ENCODE measurements at places on chromosomes 6 and 20.

DNA sequence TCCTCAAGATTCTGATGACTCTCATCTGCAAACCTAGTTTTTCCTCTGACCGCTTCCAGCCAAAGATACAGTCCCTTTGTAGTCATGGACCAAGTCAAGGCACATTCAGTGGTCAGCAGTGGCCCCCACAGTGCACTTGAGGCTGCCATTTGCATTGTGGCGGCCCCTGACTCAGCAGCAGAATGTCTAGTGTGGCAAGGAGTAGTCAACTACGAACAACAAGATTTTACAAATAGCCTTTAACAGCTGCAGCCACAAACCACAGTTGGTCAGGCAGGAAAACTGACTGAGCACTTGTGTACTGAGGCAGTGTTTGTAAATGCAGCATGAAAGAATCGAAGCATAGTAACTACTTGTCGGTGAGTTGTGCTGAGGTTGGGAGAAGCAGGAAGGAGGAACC is 49.6 kb downstream of the SLC2A12 start:
- peak; percentile 8 for DNase-seq

DNA sequence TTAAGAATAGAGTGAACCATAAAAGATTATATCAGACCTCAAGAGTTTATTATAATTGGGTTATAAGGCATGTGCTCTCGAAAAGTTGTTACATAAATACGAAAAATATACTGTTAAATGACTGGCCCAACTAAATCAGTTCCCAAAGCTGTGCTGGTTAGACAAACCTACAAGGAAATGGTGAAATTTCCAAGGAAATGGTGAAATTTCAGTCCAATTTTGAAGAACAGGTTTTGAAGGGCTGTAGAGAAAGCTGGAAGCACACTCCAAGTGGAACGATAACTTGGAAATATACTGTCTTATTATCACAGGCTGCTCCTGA is 400 bp upstream of the TRMT11 start:
- no peak for DNase-seq

DNA sequence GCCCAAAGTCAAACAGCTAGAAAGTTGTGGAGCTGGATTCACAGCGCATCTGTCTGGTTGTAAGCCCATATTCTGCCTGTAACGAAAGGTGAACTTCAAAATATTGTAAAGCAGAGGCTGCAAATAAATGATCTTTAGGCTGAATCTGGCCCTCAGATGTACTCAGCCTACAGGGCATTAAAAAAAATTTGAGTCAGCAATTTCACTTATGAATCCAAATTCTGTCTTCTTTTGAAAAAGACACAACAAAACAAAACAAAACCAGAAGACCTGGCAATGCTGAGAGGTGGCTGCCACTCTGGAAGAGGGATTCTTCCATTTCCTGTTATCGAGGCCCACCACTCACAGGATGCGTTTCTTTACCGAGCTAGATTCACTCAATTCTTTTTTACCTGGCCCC is 7.1 kb downstream of the LAMA4 start:
- no peak for DNase-seq

DNA sequence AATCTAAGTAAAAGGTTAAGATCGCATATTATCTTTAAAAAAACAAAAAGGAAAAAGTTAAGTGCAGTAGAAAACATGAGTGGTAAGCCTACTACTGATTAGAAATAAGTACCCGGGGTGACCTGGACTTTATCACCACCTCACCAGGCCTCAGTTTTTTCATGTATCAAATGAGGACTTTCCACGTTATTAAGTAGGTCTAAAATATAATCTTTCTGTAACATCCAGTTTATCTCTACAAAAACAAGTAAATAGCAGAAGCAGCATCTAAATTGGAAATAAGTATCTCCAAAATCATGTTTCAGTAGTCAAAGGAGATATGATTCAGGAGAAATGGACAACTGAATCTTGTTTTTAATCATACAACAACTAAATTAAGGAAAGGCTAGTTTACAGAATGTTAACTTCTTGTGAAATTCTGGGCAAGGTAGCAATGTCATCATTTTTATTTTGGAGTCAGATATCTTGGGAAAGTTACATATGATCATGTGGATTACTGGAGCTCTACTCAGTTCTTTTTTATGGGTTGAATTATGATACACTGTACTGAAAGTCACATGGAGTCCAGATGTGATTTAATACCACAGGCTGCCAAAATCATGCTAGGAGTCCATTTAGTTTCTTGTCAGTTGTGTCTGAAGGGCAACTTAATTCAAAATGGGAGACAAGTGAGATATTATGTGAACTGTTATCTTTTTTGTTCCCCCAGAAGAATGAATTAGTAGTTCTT is 114.7 kb upstream of the PRL start:
- DNase-seq: no peak

DNA sequence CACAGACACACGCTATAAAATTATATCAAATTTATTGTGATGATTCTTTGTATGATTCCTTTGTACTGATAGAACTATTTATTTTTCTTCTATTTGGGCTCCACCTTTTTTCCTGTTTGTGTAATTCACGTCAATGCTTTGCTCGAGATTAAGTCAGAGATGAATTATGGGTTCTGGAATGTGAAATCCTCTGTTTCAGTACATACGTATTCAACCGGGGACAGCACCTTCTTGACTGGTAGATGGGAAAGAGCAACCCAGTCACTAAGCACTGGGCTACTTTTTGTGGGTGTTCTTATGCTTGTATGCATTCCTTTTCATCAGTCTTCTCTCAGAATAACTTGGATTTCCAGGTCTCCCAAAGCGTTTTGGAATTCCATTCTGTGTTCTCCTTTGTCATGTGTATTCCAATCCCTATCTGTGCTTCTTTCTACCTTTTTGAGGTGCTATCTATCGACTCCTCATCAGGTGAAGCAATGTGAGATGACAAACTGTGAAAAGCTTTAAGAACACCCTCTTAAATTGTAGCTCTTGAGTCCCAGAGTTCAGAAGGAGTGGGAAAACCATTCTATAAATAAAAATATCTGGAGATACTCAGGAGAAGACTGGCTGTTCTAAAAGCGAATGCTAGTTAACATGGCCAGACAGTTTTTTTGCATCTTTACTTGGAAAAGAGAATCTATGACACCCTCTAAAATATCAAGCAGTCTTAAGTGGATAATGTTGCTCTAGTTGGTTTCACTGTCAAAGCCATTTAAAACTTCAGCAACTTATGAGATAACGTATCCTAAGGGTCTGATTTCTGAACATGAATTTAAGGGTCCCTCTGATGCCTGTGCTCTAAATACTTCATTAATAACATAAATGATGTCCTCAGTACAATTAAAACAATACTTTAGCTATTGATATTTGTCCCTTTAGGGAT is 197.7 kb upstream of the PREP start:
- no peak for DNase-seq

DNA sequence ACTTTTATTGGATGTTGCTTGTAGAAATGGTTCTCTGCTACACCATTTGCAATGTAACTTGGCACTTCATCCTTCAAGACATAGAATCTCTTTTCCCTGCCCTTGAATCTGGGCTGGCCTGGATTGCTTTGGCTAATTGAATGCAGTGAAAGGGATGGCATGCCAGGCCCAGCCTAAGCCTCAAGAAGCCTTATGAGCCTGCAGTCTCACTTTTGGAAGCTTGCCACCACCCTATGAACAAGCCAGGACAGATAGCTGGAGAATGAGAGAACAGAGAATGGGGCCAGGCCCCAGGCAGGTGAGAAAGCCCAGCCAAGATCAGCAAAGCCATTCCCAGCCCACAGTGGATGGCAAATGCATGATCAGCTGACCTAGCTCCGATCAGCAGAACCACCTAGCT is 350.7 kb upstream of the RNF24 start:
- no peak for DNase-seq

GRCh38 chr6:49826743-49827406 is 39.5 kb downstream of the CRISP1 start:
- no peak for DNase-seq

DNA sequence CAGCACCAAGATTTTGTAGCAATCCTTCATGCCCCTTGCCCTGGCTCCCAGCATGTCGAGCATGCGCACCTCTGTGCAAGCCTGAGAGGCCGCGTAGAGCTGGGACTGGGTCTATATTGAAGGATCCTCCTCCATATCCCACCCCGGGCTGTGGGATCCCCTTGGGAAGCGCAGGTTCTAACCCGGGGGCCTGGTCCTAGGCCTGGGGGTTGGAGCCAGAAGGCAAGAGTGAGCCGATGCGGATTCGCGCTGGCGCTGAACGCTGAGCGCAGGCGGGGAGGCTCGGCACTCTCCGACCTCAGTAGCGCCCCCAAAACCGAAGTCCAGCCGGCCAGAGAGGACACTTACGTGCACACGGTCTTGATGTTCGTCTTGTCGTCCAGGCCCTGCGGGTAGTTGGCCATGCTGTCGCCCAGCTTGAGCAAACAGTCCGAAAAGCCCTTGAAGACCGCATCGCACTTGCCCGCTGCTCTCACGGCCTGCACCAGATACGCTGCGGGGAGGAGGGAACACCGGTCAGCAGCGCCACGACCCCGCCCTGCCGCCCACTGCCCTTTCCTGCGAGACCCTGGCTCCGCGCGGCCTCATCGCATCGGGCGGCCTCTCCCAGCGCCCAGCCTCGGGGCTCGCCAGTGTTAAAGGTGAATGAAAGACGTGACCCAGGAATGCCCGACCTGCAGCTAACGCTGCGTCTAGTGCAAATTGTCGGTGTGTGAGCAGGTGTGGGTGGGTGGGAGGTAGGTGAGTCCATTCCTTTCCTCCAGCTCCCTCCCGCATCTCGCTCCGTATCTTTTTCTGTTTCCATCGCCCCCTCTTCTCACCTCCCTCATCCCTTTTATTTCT is 4.5 kb downstream of the NRN1 start:
- no peak for DNase-seq

- no peak for DNase-seq
Observed at GRCh38 chr6:30326526-30327231, at the start of gene TRIM39. TRIM39 (plus strand) TSS chr6:30326927; CDS start chr6:30329318, 2,391 bp downstream.

DNA sequence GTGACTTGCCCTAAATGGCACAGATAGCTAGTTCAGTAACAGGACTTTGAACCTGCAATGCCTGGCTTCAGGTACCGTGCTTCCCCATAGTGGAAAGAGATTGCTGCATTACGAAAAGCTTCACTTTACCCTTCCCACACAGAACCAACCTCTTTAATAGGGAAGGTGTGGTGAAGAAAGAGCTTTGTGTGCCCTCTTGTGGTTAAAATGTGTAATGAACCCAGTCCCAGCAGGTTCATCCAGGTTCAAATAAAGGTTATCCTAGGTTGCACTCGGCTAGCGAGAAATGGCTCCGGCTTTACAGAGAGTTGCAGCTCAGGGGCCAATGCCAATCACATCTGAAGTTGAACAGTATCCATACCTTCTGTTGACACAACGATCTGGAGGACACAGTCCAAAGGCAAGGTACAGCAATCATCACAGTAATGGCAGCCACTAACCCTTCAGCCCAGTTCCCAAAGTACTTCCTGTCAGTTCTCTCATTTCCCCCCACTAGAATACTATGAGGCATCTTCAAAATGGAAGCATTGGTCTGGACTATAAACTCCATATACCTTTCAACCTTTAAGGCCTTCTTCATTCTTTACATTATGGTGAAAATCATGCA is 3.0 kb downstream of the DEFB115 start:
- DNase-seq: no peak

- no peak for DNase-seq
Observed at GRCh38 chr20:36745234-36745926, 510 bp downstream of the NDRG3 start.

DNA sequence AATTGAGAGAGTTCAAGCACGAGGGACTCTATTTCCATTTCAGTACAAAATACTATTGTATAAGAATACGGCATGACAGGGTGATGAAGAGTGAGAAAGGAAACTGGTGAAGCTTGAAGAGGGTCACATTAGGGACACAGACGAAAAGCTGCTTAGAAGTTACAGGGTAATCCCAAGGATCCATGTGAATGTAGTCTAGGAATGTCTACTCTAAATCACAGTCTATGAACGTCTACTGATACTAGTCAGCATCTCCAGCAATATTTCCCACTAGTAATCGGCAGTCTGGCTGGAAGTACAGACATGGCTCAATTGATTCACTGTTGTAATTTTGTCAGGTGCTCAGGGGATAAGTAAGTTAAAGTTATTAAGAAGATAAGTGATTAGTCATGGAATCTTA is 156.4 kb downstream of the ASCC3 start:
- DNase-seq: no peak

DNA sequence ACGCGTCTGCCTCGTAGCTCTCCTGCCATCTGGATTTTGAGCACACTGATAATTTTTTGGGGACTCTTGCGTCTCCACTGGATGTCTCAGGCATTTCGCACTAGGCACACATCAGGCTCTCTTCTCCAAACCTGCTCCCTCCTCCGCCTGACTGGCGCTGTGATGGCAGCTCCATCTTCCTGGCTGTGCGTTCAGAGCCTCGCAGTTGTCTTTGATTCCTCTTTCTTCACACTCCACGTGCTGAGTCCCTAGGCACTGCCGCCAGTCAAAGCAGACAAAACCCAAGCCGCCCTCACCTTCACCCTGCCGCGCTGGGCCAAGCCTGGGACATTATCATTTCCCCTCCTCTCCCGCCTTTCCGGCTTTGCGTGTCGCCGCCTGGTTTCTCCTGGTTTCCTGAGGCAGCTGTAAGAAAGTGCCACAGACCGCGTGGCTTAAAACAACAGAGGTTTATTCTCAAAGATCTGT is 778 bp downstream of the PSMG4 start:
- no peak for DNase-seq

- DNase-seq: no peak
Observed at GRCh38 chr6:161279677-161280415, 6.0 kb upstream of the AGPAT4 start.

DNA sequence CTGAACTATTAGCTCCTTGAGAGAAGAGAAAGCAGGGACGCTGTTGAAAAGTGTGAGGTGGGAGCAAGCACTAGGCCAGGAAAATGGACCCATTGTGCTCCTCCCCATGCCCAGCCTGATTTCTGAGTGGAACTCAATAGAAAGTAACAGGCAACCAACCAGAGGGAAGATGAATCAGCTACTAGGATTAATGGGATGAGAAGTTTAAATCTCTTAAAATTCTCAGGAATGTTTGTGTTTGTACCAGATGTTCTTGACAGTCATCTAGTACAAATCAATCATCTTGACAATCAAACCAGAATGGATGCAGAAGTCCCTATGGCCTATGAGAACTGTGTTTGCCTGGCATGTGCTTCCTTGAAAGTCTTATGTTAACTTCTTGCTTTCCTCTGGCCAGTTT is 48.9 kb downstream of the HDDC2 start:
- no peak for DNase-seq

DNA sequence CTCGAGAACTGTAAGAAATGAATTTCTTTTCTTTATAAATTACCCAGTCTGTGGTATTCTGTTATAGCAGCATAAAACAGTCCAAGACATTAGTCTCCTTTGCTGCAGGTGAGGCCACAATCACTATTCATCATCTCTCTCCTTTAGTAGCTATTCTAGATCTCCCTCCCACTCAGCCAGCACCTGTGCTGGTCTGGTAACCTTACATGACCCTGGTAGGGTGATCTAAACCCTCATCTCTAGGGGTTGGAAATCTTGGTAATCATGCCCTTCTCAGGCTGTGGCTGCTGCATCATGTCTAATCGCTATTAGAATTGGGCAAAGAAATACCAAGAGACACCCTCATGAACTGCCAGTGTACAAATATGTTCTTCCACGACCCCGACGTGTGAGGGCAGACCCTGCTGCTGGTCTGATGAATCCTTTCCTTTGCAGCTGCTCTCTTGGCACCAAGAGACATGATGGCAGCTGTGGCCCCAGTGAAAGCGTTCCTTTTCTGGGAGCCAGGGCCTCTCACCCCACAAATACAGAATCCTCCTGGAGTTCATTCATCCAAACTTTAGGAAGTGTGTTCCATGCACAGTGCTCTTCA is 23.0 kb upstream of the IGF2R start:
- no peak for DNase-seq

GRCh38 chr6:163533443-163533842 is 118.9 kb downstream of the QKI start:
- DNase-seq: no peak
